Peyer's patch (tissue), 4 donors: ENCODE measurements at places on chromosomes 1 and 21.

- no peak for DNase-seq
These were observed 15.9 kb downstream of the LRRC8B start for GRCh38 chr1:89540406-89540970.

DNA sequence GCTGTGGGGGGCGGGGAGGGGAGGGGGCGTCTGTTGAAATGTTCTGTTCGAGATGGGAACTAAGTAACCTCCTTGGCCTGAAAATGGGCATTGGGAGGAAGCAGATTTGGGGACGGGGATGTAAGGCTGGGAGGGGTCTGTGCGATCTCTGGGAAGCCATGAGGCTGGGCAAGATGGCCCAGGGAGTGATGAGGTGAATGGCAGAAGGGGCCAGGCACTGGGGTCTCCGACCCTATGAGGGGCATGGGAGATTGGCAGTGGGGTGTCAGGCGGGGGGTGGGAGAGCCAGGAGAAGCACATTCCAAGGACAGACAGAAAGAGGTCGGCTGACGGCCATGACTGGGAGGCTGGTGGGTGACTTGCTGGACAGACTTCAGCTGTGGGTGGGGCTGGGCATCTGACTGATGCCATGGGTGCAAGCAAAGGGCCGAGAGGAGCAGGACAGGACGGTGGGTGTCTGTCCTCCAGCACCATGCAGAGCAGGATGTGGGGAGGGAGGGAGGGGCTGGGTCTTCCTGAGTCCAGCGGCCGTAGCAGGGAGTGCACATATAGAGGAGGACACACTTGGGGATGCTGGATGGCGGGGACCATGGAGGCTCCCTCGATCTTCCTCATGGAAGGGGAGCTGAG, 30.0 kb upstream of the COL18A1 start:
- DNase-seq = no peak

GRCh38 chr1:156709757-156710489, 4.5 kb upstream of the CRABP2 start:
- no peak for DNase-seq

- DNase-seq = no peak
These were observed 39.4 kb upstream of the CD55 start for GRCh38 chr1:207282058-207282457.

GRCh38 chr1:243287123-243287460, 31.3 kb downstream of the SDCCAG8 start:
- no peak for DNase-seq

DNA sequence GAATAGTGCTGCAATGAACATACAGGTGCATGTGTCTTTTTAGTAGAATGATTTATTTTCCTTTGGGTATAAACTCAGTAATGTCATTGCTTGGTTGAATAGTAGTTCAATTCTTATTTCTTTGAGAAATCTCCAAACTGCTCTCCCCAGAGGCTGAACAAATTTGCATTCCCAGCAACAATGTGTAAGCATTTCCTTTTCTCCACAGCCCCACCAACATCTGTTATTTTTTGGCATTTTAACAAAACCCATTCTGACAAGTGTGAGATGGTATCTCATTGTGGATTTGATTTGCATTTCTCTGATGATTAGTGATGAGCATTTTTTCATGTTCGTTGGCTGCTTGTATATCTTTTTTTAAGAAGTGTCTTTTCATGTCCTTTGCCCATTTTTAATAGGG, 21.9 kb upstream of the EEIG2 start:
- DNase-seq = no peak

DNA sequence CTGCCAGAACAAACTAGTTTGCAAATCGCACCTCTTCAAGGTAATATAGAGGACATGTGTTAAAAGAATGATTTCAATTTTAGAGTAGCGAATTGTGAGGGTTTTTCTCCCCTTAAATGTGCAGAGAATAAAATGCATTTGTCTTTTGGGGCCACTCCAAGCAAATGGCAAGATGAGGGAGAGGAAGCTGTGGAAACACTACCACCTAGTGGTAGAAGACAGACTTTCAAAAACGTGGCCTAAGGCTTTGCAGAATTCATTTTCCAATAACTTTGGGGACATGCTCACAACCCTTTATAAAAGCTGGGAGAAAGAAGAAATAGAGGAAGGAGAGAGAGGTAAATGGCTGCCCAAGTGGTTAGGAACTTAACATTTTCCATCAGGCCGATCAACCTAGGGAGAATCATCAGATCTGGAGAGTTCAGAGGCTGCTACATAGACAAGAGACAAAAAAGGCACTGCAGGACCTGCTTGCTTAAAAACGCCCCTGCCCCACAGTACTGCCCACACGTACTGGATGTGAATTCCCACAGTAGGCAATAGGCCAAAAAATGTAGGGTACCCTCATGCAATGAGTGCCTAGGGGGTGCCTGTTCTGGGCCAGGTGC, 15.7 kb upstream of the RCAN1 start:
- peak; percentile 57 for DNase-seq

GRCh38 chr1:43844114-43844513, 89.5 kb upstream of the ARTN start:
- DNase-seq = no peak

DNA sequence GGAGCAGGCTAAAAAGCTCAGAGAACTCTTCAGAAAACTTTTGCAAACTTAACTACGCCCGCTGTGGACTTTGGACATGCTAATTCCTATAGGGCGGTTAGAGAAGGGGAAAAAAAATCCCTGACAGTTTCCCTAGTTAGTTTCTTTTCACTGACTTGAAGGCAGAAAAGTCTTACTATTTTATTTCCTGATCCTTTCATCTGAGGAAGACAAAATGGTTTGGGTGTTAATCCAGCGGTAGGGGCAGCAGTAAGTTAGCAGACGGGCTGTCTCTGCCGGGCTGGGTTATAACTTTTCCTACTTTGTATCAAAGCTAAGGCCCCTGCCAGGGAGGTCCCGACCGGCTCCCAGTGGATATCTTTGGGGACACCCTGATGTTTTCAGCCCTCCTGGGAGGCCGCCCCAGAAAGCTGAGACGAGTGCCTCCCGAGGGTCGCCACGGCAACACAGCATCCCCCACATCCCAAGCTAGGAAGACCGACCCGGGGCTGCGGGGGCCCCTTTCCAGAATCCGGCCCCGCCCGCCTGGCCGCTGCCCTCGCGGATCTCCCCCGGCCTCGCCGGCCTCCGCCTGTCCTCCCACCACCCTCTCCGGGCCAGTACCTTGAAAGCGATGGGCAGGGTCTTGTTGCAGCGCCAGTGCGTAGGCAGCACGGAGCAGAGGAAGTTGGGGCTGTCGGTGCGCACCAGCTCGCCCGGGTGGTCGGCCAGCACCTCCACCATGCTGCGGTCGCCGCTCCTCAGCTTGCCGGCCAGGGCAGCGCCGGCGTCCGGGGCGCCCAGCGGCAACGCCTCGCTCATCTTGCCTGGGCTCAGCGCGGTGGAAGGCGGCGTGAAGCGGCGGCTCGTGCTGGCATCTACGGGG, 162.6 kb downstream of the RUNX1 start:
- no peak for DNase-seq

GRCh38 chr1:88061492-88062177, 622.4 kb upstream of the PKN2 start:
- DNase-seq = peak; percentile 39

DNA sequence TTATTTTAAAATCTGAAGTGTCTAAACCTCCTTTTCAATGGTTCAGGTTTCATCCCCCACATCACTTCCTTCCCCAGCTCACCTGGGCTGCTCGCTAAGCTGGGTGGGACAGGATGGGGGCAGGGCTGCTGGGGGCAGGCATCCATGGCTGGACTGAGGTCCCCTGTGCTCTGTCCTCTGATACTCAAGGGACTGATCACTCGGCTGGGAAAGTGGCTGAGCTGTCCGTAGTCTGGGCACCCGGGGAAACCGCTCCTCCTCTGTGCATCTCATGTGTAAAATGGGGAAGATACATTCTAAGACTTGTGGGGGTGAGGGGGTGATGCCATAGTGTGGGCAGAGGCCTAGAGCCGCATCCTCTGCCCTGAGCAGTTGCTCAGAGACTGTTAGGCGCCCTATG, 411.2 kb downstream of the MATN1 start:
- no peak for DNase-seq

DNA sequence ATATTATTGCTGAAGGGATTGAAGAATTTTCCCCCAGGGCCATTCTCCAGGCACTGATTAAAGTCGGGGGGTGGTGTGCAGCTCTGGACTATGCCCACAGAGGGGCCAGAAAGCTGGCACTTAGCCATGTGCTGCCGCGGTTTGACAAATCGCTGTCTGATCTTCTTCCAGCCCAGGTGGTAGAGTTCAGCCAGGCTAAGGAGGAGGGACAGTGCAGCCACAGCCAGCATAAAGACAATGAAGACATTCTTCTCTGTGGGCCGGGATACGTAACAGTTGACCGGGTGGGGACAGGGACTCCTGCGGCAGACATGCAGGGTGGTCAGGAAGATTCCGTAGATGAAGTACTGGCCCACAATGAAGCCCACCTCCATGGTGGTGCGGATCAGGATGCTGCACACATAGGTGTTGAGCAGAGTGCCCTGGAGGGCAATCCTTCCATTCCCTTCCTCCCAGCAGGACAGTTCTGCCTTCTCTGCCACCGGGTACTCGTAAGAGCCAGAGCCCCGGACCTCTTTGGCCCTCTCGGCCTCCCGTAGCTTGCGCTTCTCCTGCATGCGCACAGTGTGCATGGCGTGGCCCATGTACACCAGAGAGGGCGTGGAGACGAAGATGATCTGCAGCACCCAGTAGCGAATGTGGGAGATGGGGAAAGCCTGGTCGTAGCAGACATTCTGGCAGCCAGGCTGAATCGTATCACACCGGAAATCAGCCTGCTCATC, 1.9 kb downstream of the GJA5 start:
- DNase-seq = no peak

GRCh38 chr1:223211323-223211985, 68.4 kb upstream of the TLR5 start:
- DNase-seq = no peak

GRCh38 chr1:232306269-232306961, 323.5 kb downstream of the SIPA1L2 start:
- no peak for DNase-seq

- DNase-seq = no peak
These were observed 1.8 kb upstream of the PTTG1IP start for GRCh38 chr21:44875316-44875700.

DNA sequence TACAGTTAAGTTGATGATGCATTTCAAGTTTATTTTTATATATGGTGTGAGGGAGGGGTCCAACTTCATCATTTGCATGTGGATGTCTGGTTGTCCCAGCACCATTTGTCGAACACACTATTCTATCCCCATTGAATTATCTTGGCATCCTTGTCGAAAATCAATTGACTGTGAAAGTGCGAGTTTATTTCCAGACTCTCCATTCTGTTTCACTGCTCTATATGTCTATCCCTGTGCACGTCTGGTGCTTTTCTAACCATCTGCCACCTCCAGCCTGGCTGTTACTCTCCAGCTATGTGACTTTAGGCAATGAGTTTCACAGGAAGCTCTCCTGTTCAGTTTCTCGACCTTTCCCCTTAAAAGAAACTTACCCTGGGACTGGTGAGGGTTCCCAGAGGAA, 137.1 kb upstream of the KLHDC7A start:
- no peak for DNase-seq

DNA sequence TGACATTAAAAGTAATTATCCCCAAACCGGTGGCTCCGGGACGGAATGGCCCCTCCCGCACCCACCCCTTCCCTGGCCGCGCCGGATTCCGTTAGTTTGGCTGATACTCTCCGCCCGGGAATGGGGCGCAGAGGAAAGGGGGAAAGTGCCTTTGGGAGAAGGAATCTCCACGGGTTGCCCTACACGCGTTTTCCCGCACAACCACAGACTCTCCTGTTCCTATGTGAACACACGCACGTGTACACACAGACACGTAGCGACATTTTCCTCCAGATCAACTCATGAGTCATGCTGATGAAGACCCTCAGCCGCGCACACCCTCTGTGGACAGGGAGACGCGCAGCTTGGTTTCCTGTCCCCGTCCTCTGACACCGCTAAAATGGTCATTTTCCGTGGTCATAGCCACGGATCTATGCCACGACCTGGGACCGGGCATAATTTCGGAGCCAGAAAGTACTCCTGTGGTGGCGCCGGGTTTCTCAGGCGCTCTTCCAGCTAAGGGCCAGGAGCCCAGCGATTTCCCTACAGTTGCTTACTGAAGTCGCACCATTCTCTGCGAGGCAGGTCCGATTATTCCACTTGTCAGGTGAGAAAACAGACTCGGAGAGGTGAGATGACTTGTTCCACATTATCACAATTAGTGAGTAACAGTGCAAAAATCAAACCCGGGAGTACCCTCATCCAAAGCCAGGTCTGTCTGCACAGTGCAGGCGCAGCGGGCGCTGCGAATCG, 4.0 kb upstream of the DMRTA2 start:
- DNase-seq = no peak

DNA sequence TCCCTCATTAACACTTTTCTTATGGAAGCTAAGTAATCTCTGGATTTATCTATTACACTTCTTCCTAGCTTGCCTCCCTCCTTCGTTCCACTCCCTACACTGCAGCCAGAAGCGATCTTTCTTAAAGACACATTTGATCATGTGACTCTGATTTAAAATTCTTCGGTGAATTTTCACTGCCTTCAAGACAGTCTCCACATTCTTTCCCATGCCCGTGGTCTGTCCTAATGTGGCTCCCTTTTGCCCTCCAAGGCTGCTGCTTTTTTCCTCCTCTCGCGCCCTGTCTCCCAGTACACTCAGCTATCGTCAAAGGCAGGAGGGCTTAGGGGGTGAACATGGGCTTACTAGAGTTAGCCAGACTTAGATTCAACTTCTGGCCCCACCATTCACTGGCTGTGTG, 64.4 kb downstream of the SDCCAG8 start:
- no peak for DNase-seq

DNA sequence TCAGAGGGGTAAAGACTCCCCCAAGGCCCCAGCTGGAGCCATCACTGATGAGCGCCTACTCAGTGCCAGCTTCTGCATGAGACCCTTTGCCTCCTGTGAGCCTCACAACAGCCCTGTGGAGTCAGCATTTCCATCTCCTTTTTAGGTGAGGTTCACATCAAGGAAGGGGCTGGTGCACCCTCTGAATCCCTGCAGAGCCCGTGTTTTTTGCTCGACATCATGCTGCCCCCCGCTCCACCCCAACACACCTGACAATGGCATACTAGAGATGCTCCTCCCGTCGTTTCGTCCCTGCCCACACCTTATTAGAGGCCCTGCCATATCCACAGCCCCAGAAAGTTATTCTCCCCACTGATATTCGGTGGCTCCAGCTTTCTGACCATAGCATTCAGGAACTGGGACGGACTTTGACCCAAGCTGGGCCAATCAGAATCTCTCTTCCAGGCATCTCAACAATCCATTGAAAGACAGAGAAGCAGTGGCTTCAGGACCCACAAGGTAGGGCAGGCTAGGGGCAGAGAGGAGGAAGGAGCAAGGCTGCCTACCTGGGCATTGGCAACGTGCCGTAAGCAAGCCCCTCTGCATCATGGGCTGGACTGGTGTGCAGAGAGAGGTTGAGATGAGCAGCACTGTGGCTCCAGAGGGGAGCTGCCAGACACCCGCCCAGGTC, 32.7 kb downstream of the EPHA10 start:
- DNase-seq = peak; percentile 79
